ENCODE measurements at places on chromosomes 11 and 22.

GRCh38 chr11:67293090-67293489, 4.0 kb downstream of the ANKRD13D start:
- DNase-seq = no peak

GRCh38 chr22:49965091-49966040, 4.8 kb downstream of the PIM3 start:
- no peak for DNase-seq

GRCh38 chr11:126421271-126421671, 65.8 kb downstream of the ST3GAL4 start:
- DNase-seq = no peak

- DNase-seq = peak; percentile 78
Measured at GRCh38 chr11:91081440-91082043, 858.7 kb upstream of the CHORDC1 start.

GRCh38 chr11:86681483-86681756, 9.0 kb upstream of the ME3 start:
- no peak for DNase-seq

GRCh38 chr22:17786435-17787161, 12.3 kb upstream of the BID start:
- DNase-seq = peak; percentile 69

DNA sequence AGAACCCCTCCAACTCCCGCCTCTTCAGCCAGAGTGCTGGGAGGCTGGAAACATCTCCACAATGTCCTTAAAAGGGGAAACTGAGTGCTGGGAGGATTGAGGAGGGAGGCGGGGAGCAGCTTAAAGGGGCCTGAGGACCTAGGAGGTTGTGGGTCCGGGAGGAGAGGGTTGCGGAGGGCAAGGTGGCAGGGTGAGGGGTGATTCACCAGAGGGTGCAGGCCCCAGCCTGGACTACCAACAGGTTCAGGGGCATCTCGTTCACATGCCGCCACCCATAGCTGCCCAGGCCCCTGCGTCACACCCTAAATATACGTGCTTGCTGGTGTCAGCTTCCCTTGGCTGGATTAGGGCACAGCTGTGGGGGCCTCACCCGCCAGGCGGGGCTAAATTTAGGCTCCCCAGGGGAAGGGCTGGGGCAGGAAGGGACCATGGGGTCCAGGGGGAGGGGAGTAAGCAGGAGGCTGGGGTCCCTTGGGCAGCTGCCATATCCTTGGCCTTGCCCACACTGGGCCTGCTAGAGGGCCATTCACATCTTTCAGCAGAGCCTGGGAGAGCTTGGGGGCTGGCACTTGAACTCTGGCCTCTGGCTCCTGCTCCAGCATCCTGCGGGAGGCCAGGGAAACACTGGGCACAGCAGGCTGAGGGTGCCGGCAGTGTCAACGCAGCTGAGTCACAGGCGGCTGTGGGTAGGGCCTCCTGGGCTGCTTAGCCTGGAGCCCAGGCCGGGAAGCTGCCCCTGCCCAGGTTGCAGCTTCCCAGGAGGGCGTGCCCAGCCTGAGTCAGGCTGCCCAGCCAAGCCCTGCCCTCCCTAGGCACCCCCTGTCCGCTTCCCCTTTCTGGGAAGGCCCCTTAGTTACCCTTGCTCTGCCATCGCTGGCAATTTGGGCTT, 1.3 kb downstream of the EHBP1L1 start:
- no peak for DNase-seq

GRCh38 chr11:63549411-63549810, 12.8 kb downstream of the PLAAT4 start:
- DNase-seq = no peak

DNA sequence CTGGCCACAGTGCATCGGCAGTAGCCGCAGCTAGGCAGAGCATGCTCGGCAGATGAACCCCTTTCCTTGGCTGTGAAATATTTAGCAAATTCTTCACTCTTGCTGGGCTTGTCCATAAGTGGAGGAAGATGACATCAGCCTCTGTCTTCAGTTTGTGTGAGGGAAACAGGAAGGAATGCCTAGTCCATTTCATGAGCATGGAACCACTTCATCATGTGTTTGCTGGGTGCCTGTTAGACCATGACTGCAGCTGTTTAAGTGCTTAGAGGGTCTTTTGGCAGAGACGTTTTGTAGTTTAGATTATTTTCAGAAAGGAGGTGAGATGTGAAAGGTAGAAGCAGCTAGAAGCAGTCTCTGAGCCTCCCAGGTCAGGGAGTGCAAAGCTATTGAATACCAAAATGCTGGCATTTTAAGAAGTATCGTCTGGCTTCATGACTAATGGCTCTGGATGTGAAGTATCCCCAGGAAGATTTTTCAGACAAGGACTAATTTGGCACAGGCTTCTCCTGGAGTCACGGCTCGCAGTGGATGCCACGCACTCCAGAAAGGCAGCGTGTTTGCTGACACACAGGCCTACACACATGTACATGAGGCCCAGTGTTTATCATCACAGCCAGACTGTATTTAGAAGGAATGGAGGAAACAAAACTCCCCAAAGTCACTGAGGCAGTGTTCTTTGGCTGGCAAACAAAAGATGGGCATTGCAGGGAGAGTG, 43.1 kb upstream of the GRAMD1B start:
- peak; percentile 56 for DNase-seq

DNA sequence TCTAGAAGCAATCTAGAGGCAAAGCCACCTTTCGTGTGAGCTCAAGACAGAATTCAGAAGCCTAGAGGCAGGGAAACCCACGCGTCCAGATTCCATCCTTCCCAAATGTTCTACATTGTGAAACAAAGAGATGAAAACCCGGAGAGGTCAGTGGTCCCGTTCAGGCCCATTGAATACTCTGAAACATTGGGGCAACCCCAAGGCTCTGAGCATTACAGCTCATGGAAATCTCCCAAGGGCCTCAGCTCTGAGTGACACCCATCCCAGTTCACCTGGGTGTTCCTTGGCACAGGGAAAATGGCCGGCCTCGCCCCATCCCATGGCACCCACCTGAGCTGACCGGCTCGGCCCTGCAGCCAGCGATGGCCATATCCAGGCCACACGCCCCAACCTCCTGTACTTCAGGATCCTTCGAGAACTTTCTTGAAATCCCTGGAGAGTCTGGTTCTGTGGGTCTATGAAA, 128.6 kb upstream of the FGF3 start:
- DNase-seq = no peak

DNA sequence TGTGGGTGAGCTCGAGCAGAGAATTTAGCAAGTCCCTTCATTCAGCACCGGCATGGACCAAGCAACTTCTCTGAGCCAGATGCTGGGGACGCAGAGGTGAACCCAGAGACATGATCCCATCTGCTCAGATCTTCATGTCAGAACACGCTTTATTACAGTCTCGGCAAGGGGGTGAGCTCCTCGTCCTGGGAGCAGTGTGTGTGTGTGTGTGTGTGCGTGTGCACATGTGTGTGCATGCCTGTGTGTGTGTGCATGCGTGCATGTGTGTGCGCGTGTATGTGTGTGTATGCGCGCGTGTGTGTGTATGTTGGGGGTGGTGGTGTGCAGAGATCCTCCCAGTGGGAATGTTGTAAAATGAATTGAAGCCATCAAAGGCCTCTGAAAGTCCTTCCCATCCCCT, 9.8 kb downstream of the MIAT start:
- no peak for DNase-seq

GRCh38 chr22:38230108-38230825, 28.5 kb downstream of the MAFF start:
- peak; percentile 78 for DNase-seq

GRCh38 chr11:59727426-59727825, 13.8 kb upstream of the OR10V1 start:
- DNase-seq = no peak

DNA sequence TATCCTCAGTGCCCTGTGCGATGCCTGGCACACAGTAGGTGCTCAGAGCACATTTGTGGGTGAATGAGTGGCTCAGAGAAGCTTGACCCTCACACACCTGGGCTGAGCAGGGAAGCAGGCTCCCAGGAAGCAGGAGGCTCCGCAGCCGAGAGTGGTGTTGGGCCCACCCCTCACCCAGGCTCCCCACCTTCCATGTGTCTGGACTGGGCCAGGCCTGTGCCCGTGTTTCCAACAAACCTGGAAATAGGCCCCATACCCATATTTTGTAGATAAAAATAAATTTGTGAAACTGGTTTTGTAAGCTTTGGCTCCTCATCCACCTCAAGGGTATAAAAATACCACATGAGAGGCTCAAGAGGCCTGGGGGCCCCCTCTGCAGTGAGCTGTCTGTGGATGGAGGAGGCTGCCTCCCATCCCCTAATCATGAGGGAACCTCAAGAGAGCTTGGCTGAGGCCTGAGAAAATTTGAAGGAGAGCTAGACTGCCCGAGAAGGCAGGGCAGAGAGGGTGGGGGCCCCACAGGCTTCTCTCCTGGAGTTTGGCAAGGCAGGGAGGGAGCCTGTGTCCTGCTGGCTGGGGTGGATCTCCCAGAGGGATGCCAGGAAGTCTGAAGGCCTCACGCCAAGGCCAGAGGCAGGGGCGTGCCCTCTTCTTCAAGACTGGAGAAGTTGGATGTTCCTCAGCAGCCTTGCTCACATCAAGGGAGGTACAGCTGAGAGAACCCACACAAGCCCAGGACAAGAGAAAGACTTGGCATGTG, 147.0 kb upstream of the NECTIN1 start:
- DNase-seq = no peak

DNA sequence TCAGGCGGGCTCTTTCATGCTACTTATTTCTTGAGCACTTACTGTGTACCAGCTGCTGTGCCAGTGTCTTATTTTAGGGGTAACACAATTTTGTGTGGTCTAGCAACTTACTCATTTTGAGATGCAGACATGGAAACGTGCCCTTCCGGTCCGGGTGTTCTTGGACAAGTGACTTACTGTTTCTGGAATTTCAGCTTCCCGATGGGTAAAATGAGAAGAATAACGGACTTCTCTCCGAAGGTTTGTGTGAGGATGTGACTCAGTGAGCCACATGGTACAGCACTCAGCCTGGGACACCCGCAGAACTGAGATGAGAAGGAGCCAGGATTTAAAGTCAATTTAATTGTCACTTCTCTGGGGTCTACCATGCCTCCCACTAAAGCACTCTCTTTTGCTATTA, 114.5 kb upstream of the SYT13 start:
- no peak for DNase-seq

DNA sequence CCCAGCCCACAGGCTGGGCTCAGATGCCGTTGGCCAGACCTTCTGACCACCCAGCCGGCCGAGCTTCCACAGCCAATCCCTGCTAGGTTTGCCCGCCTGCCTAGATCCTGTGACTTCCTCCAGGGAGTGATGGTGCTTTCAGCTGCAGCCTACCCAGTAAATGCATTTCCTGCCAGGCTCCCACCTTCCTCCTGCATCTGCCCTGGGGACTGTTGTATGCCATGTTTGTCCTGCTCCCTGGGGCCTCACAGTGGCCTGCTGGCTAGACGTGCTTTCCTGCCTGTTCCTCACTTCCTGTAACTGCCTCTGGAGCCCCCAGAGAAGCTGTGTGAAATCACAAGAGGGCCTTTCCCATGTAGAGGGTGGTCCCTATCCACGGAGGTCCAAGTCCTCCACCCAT, 86.2 kb downstream of the GALNT18 start:
- DNase-seq = peak; percentile 65

DNA sequence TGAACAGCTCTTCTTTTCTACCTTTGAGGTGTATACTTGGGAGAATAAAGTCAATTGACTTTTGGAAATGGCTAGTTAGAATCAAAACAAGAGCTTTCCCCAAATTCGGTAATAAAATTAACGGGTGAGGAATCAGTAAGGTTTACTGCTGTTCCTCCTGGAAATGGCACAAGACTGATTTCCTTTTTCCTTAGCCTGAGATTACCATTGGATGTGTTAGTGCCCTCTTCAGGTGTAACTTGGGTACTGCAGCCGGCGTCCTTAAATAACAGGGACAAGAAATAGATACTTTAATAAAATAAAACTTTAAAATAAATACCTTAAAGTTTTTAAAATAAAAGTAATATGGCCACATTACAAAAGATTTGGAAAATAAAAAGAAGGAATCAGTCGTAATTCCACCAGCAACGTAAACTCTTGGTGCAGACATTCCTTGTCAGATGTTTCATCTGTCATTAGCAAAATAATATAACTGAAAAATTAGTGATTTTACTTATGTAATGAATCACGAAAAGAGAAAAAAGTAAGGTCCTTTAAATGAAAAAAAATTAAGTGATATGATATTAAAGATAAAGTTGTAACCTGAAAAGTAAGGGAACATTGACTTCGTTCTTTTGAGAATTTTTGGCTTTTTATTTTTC, 29.7 kb downstream of the ZFTA start:
- DNase-seq = peak; percentile 81

- DNase-seq = no peak
Measured at GRCh38 chr11:113572136-113572735, 97.0 kb upstream of the DRD2 start.

DNA sequence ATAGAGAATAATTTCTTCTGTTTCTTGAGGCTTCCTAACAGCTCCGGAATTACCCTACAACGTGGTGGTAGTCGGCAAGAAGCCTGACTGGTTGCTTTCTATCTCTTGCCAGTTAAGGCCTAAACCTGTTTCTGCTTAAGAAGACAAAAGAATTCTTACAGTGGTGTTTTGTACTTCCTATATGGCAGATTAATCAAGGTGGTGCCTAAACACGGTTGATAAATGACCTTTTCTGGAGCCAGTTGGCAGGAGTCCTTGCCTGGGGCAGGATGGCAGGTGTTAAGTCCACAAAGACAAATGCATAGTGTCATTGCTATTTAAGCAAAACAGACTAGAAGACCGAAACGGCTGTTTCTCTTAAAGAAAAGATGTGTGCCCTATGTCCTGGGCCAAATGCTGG, 9.9 kb downstream of the GVQW3 start:
- DNase-seq = no peak

GRCh38 chr11:12901272-12901671, 107.8 kb upstream of the RASSF10 start:
- DNase-seq = no peak

DNA sequence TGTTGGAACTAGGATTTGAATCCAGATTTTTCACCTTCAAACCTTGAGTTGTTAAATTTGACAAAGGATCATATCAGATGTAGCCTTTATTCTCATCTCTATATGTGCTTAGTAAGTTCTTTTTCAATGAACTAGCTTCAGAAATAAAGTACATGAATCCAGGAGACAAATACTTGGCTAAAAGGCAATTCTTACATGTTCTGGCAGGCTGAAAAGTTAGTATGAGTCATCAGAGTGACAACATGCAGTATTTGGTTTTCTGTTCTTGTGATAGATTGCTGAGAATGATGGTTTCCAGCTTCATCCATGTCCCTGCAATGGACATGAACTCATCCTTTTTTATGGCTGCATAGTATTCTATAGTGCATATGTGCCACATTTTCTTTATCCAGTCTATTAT, 40.4 kb downstream of the BBOX1 start:
- DNase-seq = no peak

Data from mesendoderm (in vitro differentiated cells).